ENCODE measurements at places on chromosomes 11 and 22.

GRCh38 chr11:66277471-66278362 lies at the start of gene CNIH2:
TSS of gene CNIH2 (plus strand) at chr11:66278175. CDS start at chr11:66278457, 282 bp downstream.
- peak within 1 kb of the TSS; percentile 40 for H3K27ac ChIP-seq
- H3K27me3 ChIP-seq = no peaks in the 10 kb centered on the region
- no peak for DNase-seq
- H3K4me3 ChIP-seq = peak within 1 kb of the TSS; percentile 42
- H3K36me3 ChIP-seq = peaks cover 38% of the 10 kb centered on the region
- H3K4me1 ChIP-seq = peaks cover 17% of the 10 kb centered on the region

DNA sequence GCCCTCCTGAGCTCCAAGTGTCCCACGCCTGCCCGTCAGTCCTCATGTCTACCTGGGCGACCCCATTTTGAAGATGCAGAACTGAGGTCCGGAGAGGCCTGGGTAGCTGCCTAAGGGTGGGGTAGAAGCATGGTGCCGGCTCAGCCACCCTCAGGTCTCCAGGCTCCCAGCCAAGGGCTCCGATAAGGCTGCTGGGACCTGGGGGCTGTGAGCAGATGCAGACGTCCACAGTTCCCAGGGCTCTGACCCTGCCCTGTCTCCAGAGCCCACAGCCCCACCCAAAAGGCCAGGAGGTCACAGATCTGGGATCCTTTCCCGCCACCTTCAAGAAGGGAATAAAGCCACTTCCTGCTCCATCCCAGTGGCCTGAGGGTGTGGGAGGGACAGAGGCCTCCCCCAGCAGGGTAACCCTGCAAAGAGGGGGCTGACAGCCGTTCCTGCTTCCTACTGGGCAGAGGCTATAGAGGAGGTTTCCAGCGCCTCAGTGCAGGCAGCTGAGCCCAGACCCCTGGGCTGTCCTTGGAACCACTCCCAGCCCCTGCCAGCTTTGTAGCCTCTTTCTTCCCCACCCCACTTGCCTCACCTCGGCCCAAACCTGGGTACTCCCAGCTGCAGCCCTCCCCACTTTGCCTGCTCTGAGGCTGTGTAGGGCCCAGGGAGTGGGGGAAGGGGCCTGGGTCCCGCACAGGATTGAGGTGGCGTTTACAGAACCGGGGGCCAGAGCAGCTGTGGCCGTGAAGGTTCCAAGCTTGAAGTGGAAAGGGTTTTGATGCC lies 85.5 kb downstream of the CDKN1C start:
- no peak for DNase-seq
- no peak overlapping the region for H3K4me3 ChIP-seq
- H3K36me3 ChIP-seq = no peaks in the 10 kb centered on the region
- no peak overlapping the region for H3K27ac ChIP-seq
- no peaks in the 10 kb centered on the region for H3K4me1 ChIP-seq

DNA sequence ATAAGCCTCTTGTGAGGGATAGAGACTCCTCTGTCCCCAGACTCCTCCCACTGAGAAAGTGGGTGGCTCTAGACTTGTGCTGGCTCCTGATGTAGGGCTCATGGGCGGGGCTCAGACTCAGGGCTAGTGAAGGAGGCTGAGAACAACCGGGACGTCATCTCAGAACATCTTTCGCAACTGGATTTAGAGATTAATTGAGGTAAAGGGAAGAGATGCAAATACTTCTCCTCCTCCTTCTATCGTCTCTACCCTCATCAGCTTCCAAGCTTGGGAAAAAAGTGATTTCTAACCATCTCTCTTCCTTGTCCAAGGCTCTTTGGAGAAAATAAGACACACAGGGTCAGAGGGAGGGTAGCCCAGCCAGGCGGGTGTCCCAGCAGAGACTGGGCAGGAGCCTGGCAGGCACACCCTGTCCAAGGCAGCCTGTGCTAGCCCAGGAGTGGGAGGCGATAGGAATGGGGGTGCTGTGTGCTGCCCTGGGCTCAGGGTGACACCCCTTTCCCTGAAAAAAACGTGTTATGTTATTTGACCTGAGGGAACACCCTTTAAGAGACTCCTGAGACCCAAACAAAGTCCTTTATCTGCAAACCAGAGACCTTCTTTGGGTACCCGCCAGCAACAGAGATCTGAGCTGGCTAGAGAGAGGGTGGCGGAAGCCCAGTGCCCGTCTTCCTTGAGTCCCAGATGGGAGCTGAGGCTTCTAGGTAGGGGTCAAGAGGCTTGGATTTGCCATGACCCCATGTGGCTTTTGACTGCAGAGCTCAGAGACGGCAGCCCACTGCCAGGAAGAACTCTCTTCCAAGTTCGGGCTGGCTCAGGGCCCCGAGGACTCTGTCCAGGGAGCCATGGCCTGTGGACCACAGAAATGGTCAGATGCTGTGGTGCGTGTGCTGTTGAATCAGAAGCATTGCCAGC lies 160.9 kb downstream of the ADAMTS15 start:
- H3K4me3 ChIP-seq = no peak overlapping the region
- peak overlapping the region; percentile 88 for H3K27ac ChIP-seq
- peak; percentile 95 for DNase-seq
- H3K27me3 ChIP-seq = no peaks in the 10 kb centered on the region

- H3K4me3 ChIP-seq = no peak overlapping the region
- no peak for DNase-seq
- no peaks in the 10 kb centered on the region for H3K36me3 ChIP-seq
- peak overlapping the region; percentile 77 for H3K27ac ChIP-seq
- no peaks in the 10 kb centered on the region for H3K27me3 ChIP-seq
Measured at GRCh38 chr11:86627776-86628455, 44.5 kb downstream of the ME3 start.

DNA sequence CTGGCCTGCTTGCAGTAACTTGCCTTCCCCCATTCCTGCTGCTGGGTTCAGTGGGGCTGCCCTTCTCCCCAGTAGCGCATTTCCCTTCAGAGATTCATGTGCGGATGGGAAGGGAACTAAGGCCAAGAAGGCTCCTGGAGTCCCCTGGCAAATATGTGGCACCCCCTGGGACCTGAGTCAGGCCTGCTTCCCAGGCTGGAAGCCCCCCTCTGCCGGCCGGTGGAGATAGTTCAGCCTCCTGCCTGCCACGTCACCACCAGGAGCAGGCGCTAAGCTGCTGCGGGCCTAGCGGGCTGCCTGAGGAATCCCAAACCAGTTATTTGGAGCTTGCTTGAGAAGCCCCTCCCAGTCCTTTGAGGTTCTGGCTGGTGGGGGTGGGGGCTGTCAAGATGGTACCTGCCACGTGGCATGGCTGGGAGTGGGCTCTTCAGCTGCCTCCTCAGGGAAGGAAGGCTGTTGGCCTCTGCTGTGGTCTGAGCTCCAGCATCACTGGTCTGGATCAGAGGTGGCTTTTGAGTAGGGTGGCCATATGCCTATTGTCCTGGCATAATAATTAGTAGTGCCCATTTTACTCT lies 2.0 kb downstream of the SERPINH1 start:
- peaks cover 33% of the 10 kb centered on the region for H3K36me3 ChIP-seq
- peaks cover 23% of the 10 kb centered on the region for H3K4me1 ChIP-seq
- peak overlapping the region; percentile 93 for H3K4me3 ChIP-seq
- H3K27me3 ChIP-seq = no peaks in the 10 kb centered on the region
- peak overlapping the region; percentile 100 for H3K27ac ChIP-seq

- no peak overlapping the region for H3K4me3 ChIP-seq
- peaks cover 4% of the 10 kb centered on the region for H3K36me3 ChIP-seq
- H3K27me3 ChIP-seq = no peaks in the 10 kb centered on the region
- H3K27ac ChIP-seq = no peak overlapping the region
- no peak for DNase-seq
- no peaks in the 10 kb centered on the region for H3K4me1 ChIP-seq
Measured at GRCh38 chr11:85257837-85258236, 369.3 kb downstream of the DLG2 start.

GRCh38 chr22:46865642-46866041 lies 103.2 kb downstream of the TBC1D22A start:
- H3K4me3 ChIP-seq = no peak overlapping the region
- no peak for DNase-seq

- H3K27ac ChIP-seq = no peak overlapping the region
- no peak overlapping the region for H3K4me3 ChIP-seq
- H3K36me3 ChIP-seq = no peaks in the 10 kb centered on the region
- DNase-seq = no peak
- no peaks in the 10 kb centered on the region for H3K27me3 ChIP-seq
Measured at GRCh38 chr11:81825346-81825745, 908.3 kb downstream of the FAM181B start.

DNA sequence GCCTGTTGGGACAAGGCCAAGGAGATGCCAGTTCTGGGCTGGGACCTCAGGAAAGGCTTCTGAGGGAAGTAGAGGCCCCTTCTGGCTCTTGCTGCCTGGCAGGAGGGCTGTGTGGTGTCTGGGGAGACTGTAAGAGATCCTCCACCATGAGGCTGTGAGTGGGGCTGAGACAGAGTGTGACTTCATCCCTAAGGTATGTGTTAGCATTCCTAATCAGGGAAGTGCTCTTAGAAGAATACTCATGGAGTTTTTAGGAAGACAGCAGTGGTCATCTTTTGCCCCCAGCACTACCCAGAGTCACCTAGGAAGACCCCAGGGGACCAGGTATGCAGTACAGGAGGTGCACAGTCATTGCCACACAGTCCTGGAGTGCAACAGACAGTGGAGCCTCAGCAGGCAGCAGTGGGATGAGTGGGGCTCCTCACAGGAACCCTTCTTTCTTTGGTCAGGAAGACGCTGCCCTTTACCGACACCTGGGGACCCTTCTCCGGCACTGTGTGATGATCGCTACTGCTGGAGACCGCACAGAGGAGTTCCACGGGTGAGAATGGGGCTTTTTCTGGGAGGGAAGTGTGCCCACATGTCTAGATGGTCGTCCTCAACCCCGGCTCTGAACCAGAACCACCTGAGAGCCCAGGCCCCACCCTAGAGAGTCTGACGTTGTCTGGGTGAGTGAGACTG lies 2.8 kb downstream of the RIC8A start:
- peak; percentile 54 for DNase-seq
- peak overlapping the region; percentile 88 for H3K4me3 ChIP-seq
- peaks cover 55% of the 10 kb centered on the region for H3K36me3 ChIP-seq
- H3K4me1 ChIP-seq = peaks cover 33% of the 10 kb centered on the region
- no peaks in the 10 kb centered on the region for H3K27me3 ChIP-seq
- peak overlapping the region; percentile 21 for H3K27ac ChIP-seq

GRCh38 chr11:128428935-128429334 lies 158.4 kb downstream of the ETS1 start:
- H3K4me3 ChIP-seq = no peak overlapping the region
- no peaks in the 10 kb centered on the region for H3K36me3 ChIP-seq
- H3K27ac ChIP-seq = no peak overlapping the region
- peaks cover 12% of the 10 kb centered on the region for H3K4me1 ChIP-seq

DNA sequence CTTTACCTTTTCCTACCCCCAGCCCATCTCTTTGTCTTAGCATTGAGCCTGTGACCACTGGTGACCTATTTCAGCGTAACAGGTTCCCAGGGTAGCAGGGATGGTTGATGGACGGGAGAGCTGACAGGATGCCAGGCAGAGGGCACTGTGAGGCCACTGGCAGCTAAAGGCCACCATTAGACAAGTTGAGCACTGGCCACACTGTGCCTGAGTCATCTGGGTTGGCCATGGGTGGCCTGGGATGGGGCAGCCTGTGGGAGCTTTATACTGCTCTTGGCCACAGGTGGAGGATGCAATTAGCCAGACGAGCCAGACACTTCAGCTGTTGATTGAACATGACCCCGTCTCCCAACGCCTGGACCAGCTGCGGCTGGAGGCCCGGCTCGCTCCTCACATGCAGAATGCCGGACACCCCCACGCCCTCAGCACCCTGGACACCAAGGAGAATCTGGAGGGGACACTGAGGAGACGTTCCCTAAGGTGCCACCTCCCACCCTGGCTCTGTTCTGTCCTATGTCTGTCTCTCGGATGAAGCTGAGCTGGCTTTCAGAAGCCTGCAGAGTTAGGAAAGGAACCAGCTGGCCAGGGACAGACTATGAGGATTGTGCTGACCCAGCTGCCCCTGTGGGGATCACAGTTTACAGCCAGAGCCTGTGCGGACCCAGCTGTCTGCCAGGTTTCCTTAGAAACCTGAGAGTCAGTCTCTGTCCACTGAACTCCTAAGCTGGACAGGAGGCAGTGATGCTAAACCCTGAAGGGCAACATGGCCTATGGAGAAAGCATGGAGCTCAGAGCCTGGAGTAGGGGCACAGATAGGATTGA lies 29.8 kb downstream of the PIK3IP1 start:
- H3K36me3 ChIP-seq = peaks cover 85% of the 10 kb centered on the region
- H3K4me1 ChIP-seq = no peaks in the 10 kb centered on the region
- DNase-seq = no peak
- no peaks in the 10 kb centered on the region for H3K27me3 ChIP-seq

GRCh38 chr11:118620529-118621070 lies 13.2 kb downstream of the PHLDB1 start:
- H3K27ac ChIP-seq = peak overlapping the region; percentile 99
- no peak for DNase-seq
- H3K4me1 ChIP-seq = peaks cover 67% of the 10 kb centered on the region
- H3K27me3 ChIP-seq = no peaks in the 10 kb centered on the region
- peaks cover 30% of the 10 kb centered on the region for H3K36me3 ChIP-seq

- no peak for DNase-seq
- no peak overlapping the region for H3K4me3 ChIP-seq
- H3K36me3 ChIP-seq = no peaks in the 10 kb centered on the region
- no peak overlapping the region for H3K27ac ChIP-seq
Measured at GRCh38 chr11:100639140-100639539, 47.9 kb upstream of the ARHGAP42 start.

Measured in ascending aorta (tissue), 2 donors.